T-helper 1 cell treated with Interleukin-12 subunit alpha and Interleukin-12 subunit beta and Interleukin-4 antibody, amounts not matched to agents 30 ng/mL and 1 ng/mL, for 36 hours (primary cell): ENCODE measurements at places on chromosomes 1 and 21. TPM values are rescaled to one million over a fixed set of nuclear protein-coding genes. Genes with fewer than 3 reads are reported as not detected.

Gene WNT4
- total RNA-seq = not detected in 2 replicates

Gene AGT
- not detected in 2 replicates for total RNA-seq

Gene CLEC20A
- total RNA-seq = not detected in 2 replicates

Gene RGS13
- not detected in 2 replicates for total RNA-seq

Gene OR2L2
- total RNA-seq = 0.07 and 0.10 TPM in 2 replicates

Gene CD53
- total RNA-seq = 581 and 589 TPM in 2 replicates

Gene C1orf74
- total RNA-seq = 1.6 and 2.0 TPM in 2 replicates

Gene ARHGAP29
- 0.02 and 0.07 TPM in 2 replicates for total RNA-seq

Gene OR2L3
- total RNA-seq = not detected in 2 replicates

Gene EPHB2
- total RNA-seq = not detected in 2 replicates

Gene PEF1
- 52.5 and 53.3 TPM in 2 replicates for total RNA-seq

Gene MPL
- not detected in 2 replicates for total RNA-seq

Gene CR1
- 0.02 TPM in 2 replicates for total RNA-seq

Gene ADGRB2
- 0.17 and 0.39 TPM in 2 replicates for total RNA-seq

Gene MATN1
- total RNA-seq = 0.17 TPM in 1 of 2 replicates, not detected in the other

Gene SLC16A4
- 0.15 and 0.56 TPM in 2 replicates for total RNA-seq

Gene SPRR2B
- total RNA-seq = not detected in 2 replicates

Gene SYPL2
- not detected in 2 replicates for total RNA-seq

Gene SLFNL1
- 0.20 and 0.34 TPM in 2 replicates for total RNA-seq

Gene TRPM2
- total RNA-seq = 35.2 and 35.6 TPM in 2 replicates

Gene GSTM1
- total RNA-seq = 67.8 and 72.8 TPM in 2 replicates

Gene ABCA4
- total RNA-seq = 0.07 and 0.25 TPM in 2 replicates

Gene FH
- 53.8 and 55.3 TPM in 2 replicates for total RNA-seq

Gene CHD5
- total RNA-seq = 2.3 TPM in 2 replicates

Gene CRTC2
- total RNA-seq = 103 and 107 TPM in 2 replicates

Gene BSND
- total RNA-seq = not detected in 2 replicates

Gene CYP4Z1
- total RNA-seq = not detected in 2 replicates

Gene AKIRIN1
- total RNA-seq = 72.0 and 74.0 TPM in 2 replicates

Gene SMG5
- 70.6 and 71.5 TPM in 2 replicates for total RNA-seq

Gene ESPN
- total RNA-seq = 1.1 TPM in 2 replicates

Gene PTPN22
- total RNA-seq = 73.5 and 80.7 TPM in 2 replicates

Gene DYNLT5
- not detected in 2 replicates for total RNA-seq

Gene S100A8
- not detected in 2 replicates for total RNA-seq

Gene KCNT2
- not detected in 2 replicates for total RNA-seq

Gene CD101
- total RNA-seq = 1.9 and 2.3 TPM in 2 replicates

Gene HRNR
- total RNA-seq = not detected in 2 replicates

Gene AMY2A
- not detected in 2 replicates for total RNA-seq
